Stimulated activated CD4-positive, alpha-beta T cell treated with anti-CD3 and anti-CD28 coated beads, TNF-alpha, amount 100 ng/mL, for 1 hour (primary cell): ENCODE measurements at places on chromosomes 11 and 22.

DNA sequence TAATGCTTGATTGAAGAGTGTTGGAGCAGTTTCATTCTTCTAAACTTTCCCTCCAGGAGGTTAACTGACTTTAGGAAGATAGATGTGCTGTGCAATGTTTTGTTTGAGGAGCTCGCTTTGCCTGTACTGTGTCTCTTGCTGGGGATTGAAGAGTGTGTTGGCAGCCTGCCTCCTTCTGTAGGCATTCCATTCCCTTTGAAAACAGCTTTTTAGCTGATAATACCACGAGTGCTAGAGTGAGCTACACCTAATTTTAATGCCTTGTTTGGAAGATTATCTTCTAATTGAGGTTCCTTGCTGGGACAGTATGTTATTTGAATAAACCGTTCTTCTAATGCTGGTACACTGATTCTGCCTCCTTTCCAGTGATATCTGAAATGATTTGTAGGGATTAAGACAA lies 7.2 kb downstream of the DDX10 start:
- no peak for DNase-seq

GRCh38 chr11:12754582-12755234 lies 80.5 kb downstream of the TEAD1 start:
- no peak for DNase-seq

- DNase-seq, result no peak
These were observed 80.7 kb downstream of the PACS1 start for GRCh38 chr11:66150725-66151124.

DNA sequence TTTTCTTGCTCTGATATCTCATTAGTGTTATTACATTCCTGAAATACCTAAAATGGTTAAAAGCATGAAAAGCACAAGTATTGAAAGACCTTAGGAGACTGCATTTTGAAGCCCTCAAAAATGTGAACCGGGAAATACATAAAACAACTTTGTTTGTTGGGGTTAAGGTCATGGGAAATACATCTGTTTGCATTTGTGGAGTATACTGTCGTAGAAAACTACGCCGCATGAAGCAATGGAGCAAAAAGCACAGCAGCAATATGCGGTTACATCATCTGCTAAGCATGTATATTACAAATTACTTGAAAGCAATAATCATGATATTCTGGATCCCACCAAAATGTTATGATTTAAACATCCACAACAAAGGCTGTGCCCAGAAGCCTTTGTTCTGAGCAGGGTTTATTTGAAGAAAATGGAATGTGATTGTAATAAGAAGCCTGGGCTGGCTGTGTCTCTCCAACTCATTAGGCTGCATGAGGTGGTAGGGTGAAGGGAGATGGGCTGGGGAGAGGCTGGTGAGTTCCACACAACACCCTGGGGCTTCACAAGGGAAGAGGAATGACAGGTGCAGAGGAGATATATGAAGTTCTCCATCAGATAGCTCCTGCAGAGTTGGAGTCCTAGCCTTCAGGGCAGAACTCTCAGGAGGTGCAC lies 64.7 kb upstream of the LIN7C start:
- DNase-seq, result no peak

- no peak for DNase-seq
These were observed 6.5 kb upstream of the PVALB start for GRCh38 chr22:36823186-36823839.

DNA sequence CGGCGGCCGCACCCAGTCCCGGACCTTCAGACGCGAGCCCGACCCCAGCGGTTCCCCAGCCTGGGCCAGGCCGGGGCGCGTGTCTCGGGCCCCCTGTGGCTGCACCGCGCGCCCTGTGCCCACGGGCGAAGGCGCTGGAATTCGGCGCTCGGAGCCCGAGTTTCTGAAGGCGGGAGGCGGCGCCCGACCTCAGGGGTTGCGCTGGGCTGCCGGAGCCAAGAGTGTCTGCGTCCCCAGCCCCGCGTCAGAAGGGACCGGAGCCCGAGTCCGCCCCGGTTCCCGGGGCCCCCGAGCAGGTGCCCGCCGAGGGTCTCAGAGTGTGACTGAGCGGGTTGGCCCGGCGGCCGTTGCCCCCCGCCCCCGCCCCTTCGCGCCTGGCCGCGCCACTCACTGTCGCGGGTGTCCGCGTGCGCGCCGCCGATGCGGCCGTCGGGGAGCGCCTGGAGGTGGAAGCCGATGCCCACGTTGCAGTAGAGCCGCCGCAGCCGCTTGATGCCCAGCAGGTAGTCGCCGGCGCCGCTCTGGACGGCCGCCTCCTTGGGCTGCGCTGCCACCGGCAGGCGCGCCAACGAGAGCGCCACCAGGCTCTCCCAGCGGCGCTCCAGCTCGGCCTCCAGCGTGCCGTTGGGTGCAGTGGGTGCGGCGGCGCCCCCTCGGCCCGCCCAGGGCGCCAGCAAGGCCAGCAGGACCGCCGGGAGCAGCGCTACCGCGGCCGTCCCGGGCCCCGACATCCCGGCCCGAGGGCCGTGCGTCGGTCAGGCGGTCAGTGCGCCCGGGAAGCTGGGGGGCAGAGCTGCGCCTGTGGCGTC lies 583 bp downstream of the FGF4 start:
- no peak for DNase-seq

- DNase-seq, result no peak
These were observed 22.7 kb upstream of the OR4B1 start for GRCh38 chr11:48193876-48194275.

DNA sequence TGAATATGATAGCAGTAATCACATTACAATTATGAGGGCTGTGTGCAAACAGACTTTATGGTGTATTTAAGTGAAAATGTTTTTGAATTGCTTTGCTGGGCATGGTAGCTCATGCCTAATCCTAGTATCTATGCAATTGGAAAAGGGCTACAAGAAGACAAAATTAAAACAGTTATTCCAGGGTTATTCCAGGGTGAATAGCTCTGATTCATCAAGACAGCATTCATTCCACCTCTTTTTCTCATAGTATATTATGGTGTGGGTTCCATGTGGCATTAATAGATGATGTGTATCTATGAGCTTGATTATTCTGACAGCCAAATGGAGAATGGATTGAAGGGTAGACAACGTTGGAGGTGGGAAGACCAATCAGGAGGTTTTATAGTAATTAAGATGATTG lies 12.1 kb upstream of the SIDT2 start:
- no peak for DNase-seq

DNA sequence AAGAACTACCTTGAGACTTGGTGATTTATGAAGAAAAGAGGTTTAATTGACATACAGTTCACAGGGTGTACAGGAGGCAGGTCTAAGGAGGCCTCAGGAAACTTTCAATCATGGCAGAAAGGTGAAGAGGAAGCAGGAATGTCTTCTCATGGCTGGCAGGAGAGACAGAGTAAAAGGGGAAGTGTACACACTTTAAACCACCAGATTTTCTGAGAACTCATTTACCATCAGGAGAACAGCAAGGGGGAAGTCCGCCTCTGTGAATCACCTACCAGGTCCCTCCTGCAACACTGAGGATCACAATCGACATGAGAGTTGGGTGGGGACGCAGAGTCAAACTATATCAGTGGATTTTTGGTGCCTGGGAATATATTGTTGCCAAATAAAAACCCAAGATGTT lies 40.3 kb upstream of the OR5D13 start:
- no peak for DNase-seq

DNA sequence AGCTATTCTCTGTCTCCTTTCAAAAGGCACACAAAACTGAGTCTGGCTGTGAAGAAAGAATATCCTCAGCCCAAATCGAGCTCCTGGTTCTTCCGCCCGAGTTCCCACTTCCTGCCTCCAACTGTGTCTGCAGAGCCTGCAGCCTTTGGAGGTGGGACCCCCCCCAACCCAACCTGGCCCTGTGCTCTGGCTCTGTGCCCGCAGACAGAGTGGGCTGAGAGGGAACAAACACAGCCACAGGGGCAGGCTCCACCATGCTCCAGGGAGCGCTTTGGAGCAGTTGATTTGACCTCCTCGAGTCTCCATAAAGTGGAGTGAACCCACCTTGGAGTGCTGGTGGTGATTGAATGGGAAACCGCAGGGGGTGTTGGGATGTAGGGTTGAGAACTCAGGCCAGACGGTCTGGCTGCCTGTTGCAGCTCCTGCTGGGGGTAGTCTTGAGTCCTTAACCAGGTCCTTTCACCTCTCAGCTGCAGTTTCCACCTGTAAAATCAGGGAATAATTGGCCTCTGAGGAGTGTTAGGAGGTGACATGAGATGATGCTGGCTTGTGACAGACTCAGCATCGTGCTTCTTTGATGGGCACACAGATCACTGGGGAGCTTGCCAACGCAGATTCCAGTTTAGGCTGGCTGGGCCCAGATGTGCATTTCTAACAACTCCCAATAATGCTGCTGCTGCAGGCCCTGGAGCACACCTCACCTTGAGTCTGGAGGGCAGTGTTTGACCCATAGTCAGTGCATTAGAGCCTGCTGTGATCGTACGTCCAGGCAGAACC lies 11.4 kb downstream of the DAGLA start:
- no peak for DNase-seq

DNA sequence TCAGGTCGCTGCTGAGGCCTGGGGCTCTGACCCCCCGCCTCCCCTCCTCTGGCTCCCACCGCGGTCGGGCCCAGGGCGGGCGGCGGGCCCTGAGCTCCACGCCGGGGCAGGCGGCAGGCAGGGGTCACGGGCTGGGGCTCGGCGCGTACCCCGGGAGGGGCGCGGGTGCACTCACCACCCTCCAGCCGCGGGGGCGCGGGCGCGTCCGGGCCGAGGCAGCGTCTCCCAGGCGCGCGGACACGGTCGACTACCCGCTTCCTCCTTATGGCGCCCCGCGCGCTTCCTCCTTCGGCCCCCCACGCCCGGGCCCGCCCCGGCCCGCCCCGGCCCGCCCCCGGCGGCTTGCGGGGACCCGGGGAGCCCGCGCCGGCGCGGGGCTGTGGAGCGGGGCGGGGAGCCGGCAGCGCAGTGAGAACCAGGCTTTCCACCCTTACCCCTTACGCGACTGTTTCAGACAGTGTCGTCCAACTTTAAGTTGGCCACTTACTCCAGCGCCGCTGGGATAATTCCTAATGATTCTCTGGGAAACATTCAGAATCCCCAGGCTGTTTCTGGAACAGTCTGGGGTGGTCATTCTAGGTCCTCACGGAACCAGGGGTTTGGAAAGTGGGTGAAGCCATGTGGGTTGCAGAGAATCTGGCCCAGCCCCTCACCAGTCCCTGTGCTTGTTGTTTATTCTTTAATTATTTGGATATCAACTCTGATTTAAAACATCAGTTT lies at the start of gene BID:
BID (minus strand) TSS at position 264 of the 720 bp plus-strand sequence. CDS start 24,353 bp downstream, outside the sequence.
- no peak for DNase-seq

DNA sequence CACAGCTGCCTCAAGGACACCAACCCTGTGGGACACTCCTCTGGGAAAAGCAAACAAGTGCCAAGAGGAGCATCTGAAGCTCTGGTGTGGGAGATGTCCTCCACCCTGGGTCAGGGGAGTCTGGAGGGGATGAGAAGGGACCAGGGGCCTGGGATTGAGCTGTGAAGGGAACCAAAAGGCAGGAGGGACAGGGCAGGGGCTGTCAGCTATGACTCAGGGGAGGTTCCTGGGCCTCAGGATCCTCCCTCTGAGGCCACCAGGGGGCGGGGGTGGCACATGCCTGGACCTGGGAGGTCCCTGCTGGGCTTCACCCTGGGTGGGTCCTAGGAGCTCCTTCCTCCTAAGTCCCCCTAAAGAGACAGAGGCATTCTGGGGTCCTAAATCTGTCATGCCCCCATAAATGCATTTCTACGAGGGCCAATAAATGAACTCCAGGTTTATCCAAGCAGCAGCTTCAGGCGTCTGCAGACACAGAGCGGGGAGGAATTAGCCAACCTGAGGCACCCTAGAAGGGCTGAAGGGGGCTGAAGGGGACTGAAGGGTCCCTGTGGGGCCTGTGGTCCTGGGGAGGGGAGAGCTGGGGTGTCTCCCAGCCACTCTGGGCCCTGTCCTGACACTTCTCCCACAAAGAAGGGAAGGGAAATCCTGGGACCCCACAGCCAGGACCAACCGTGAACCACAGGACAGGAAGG lies 31.9 kb upstream of the IGLL5 start:
- no peak for DNase-seq

DNA sequence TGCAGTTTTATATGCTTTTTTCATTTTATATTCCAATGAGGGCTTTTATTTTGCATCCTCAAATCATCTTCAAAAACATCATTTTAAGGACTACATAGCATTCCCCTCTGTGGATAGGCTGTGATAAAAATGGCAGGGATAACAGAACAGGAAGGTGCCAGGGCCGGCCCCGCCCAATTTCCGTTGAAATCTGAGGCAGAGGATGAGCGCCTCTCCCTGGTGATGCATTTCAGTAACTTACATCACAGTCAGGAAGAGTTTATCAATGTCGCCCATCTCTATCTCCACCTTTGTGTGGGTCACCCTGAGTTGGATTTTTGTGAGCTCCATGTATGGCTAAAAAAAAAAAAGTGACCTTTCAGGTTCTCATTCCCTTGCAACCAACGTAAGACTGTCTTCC lies 201.6 kb downstream of the DSCAML1 start:
- DNase-seq, result no peak

- DNase-seq, result no peak
These were observed 173.9 kb downstream of the SHANK2 start for GRCh38 chr11:71078482-71078881.

DNA sequence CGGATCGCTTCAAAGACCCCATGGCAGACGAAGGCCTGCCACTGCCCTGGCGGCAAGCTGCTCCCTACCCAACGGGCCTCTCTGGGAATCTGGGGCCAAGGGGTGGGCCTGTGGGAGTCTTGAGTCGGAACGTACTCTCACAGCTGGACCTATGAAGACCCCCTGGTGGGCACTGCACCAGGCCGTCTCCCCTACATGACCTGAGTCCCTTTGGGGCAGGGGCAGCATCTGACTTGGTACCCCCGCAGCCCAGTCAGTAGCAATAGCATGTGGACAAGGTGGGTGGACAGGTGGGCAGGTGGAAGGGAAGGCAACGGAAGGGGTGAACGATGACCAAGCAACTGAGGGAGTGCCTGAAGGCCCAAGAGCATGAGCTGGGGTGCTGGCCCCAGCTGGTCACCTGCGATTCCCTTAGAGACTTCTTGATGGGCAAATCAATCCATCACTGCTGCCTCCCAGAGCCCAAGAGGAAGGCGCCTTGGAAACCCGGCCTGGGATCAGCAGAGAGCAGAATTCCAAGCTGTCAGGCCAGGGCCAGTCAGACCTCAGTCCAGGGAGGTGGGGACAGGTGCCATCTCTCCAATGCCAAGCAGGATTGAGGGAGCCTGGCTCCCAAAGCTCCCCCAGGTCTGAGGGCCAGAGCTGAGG lies 35.3 kb downstream of the ARAP1 start:
- no peak for DNase-seq

GRCh38 chr11:69013009-69013951 lies at the start of gene MRGPRF:
Gene MRGPRF (minus strand): TSS chr11:69013246. CDS start chr11:69009901, 3,345 bp downstream.
- DNase-seq, result no peak

DNA sequence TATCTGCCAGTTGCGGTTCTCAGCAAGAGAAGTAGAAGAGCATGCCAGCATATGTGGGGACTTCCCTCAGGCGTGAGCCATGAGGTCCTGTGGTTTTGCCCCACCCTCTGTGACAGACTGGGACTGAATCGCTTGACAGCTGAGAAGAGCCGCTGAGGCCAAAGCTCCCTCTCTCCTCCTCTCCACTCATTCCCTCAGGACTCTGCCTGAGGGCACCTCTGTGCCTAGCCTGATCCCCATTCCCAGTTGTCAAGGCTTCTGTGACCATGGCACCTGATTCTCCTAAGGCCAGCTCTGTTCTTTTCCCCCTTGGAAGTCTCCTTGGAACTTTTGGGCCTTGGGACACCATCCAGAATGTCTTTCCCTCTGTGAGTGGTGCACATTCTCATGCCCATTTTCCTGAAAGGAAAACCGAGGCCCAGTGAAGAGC lies 27.0 kb downstream of the ART5 start:
- DNase-seq, result no peak

- no peak for DNase-seq
These were observed 14.1 kb downstream of the LARGE2 start for GRCh38 chr11:45936511-45937054.
